ENCODE measurements at places on chromosomes 3 and 15.
A peak's percentile ranks its signal among the peaks of the same experiment; 100 is the strongest.

DNA sequence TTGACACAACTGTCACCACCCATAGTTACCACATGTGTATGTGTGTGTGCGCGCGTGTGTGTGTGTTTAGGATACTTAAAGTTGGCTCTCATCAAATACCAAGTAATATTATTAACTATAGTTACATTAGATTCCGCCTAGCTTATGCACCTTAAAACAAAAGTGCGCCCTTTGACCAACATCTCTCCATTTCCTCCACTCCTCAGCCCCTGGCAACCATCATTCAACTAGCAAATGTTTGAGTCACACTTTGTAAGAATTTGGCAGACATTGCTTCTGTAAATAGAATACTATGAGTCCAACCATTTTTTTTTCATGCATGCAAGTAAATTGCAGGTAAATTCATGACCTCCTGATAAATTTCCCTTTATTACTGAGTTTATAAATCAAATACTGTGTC is 169.3 kb downstream of the GBE1 start:
- DNase-seq, result no peak

DNA sequence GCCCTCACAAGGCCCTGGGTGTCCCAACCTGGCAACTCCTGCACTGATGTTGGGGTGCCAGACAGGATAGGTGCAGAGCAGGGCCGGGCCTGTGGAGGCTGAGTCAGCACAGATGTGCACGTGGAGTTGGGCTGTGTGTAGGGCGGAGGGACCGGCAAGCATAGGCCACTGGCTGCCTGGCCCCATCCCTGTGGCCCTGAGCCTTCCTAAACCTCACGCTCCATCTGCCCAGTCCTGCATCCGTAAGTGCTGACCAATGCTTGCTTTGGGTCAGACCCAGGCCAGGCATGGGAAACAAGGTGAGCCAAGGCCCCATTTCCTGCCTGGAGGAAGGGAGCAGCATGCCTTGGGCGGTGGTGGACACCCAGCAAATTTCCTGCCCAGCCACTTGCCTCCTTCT is 5.8 kb upstream of the IQSEC1 start:
- DNase-seq, result no peak

DNA sequence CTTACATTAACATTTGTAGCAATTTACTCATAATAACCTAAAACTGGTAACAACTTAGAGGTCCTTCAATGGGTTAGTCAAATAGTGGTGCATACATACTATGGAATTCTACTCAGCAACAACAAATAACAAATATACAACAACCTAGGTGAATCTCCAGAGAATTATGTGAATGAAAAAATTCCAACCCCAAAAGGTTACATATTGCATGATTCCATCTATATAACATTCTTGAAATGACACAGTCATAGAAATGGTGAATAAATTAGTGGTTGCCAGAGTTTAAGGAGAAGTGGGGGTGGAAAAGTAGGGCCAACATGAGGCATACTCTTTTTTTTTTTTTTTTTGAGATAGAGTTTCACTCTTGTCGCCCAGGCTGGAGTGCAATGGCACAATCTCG is 12.7 kb upstream of the SNTN start:
- DNase-seq, result no peak

DNA sequence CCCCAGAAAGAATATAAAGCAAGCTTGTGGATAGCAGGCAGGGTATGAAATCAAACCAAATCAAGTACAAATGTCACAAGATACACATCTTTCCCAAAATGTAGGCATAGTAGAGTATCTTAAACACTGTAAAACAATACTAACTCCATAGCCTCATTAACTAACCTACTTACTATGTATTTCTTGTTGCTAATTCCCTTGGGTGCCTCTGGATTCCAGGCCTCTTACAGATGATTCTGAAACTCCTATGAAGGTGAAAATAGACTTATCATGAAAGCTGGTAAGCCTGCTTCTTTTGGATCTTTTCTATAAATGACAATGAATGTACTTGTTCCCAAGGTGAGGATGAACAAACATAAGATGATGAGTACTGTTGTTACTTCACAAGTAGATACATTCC is 93.8 kb downstream of the FRMD5 start:
- no peak for DNase-seq

GRCh38 chr15:85354461-85354860 is 25.9 kb upstream of the AKAP13 start:
- DNase-seq, result peak; percentile 31

DNA sequence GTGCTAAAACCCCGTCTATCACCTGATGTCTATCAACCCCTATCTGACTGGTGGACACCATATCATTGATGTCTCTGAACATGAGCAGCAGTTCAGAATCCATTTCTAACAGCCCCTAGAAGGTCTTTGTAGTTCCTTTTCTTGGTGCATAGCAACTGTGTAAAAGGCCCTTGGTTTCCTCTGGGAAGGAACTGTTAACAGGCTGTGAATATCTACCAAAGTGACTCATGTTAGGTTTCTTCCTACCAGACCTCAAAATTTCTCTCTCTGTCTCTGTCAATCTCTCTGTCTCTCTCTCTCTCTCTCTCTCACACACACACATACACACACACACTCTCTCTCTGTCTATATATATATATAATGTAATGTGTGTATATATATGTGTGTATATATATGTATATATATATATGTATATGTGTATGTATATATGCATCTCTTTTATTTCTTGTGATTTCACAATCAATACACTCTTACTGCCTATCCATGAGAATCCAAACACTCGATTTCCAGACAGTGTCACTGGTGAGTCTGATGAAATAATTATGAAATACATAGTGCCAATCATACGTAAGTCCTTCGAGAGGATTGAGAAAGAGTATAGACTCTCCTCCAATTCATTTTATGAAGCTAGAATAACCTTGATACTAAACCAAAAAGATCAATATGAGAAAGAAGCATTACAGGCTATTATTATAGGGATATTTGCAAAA is 335.9 kb upstream of the SLCO3A1 start:
- peak; percentile 24 for DNase-seq

- DNase-seq, result no peak
Measured at GRCh38 chr3:47362701-47363100, 18.1 kb upstream of the PTPN23 start.

Measured in brain microvascular endothelial cell (primary cell).